Epithelial cell of esophagus (primary cell): ENCODE measurements at places on chromosomes 5 and 9.

DNA sequence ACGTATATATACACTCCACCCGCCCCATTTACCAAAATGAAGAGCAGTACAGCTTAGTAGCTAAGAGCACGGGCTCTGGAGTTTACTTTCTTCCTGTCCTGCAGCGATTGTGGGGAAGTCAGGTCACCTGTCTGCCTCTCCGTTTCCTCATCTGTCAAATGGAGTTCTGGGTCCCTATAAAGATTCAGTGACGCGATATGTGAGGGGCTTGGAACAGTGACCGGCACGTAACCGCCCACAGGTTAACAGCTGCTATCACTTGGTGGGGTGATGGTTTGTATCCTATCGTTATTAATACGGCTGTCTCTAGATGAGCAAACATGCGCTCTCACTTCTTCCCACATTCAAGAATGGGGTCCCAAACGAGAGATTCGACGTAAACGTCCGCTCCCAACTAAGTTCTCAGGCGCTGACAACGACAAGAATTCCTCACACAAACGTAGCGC is 426 bp downstream of the FAM114A2 start:
- peak; percentile 41 for DNase-seq

GRCh38 chr5:4130819-4131218 is 535.2 kb downstream of the IRX1 start:
- DNase-seq = no peak

DNA sequence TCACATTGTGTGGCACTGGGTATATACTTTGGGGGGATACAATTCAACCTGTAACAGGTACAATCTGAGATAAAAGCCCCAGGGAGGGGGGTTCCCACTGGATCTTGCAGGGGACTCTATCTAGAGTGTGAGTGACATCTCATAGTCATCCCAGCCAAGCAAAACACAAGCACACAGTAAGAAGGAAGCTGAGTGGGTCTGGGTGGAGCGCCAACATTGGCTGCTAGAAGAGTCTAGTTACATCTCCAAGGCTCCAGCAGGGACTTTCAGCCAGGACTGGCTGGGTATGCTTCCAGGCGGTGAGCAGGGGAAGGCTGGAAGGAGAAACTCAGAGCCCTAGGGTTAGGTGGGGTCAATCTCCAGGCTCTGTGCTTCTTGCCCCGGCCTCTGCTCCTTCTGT is 53.0 kb downstream of the IL31RA start:
- DNase-seq = no peak

DNA sequence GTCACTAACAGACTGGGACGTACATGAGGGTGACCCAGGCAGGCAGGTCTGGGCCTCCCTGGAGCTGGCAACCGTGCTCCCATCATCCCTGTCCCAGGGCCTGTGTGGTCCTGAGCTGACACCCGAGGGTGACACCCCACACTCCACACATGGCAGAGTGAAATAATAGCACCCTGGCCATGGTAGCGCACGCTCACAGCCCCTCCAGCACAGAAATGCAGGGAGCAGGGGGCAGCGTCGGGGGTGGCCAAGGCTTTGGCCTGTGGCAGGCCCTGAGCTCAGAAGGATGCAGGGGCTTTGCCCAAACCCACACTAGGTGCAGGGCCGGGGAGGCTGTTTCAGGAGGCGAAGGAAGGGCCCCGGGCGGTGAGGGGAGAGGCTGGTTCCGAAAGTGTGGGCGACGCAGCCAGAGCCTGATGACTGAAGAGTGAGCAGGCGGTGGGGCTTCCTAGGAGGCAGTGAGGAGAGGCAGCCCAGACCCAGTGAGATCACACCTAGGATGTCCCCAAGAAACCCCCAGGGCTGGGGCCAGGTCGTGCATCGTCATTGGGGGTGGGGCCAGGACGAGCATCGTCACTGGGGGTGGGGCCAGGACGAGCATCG is 12.9 kb downstream of the OR2V2 start:
- DNase-seq = peak; percentile 64

- DNase-seq = no peak
Measured at GRCh38 chr9:138010861-138011260, 133.3 kb downstream of the CACNA1B start.

DNA sequence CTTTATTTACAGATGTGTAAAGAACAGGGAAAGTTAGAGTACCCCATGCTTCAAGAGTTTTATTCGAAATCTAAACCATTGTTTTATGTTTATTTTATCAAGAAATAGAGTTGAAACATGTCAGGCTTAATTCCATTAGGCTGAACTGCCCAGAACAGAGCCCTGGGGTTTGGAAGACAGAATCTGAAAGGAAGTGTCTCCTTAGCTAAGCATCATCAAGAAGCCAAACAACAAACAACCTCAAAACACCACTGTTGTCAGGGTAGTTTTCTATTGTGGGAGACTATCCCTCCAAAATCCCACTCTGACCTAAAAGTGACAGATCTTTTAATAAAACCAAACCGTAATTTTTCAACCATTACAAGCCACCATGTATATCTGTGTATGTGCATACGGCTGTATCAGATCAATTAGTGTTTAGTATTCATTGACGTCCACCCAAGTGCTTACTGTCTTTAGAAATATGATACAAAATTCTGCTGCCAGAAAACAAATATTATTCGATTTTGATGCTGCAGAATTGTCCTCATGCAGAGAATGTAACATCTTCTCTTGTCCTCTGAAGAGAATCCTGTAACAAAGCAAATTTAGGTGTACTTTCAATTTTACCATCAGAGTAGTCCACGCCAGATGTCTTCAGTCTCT is 271.9 kb upstream of the TMEM161B start:
- DNase-seq = no peak

GRCh38 chr5:116296335-116297072 is 211.7 kb downstream of the COMMD10 start:
- no peak for DNase-seq

- DNase-seq = no peak
Measured at GRCh38 chr5:77590347-77590746, 48.2 kb downstream of the OTP start.

- DNase-seq = peak; percentile 95
Measured at GRCh38 chr5:19322716-19323485, 665.1 kb downstream of the CDH18 start.

- no peak for DNase-seq
Measured at GRCh38 chr5:14444161-14444560, 137.4 kb upstream of the OTULINL start.

DNA sequence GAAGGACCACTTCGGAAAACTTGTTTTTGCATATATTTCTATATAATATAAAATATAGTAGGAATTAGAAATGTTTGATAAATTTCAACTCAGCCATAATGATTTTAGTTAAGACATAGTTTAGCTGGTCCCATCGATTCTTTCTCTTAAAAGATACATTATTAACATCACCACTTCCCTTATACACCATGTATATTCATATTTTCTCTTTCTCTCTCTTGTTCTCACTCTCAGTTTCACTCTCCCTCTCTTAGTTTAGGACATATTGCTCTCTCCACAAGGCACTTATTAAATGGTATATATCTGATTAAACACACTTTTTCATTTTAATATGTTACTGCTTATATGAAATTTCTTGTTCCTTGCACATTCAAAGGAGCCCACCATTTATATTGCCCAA is 90.1 kb upstream of the RASEF start:
- DNase-seq = no peak

DNA sequence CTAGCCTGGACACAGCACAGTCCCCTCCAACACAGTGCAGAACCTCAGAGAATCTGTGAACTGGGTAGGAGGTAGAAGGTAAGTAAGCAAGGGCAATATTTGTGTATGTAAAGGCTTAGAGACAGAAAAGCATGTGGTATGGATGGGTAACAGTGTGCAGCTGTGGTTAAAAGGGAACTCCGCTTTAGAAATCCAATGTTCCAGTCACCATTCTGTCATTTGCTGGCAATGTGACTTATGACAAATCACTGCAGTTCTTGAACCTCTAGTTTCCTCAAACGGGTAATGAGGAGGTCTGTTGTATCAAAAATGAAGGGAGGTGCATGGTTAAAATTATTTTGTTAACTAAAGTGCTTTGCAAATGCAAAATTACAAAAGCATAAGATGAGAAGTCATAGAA is 125.5 kb upstream of the IFNE start:
- DNase-seq = no peak

GRCh38 chr9:94672811-94673487 is 33.6 kb upstream of the FBP1 start:
- DNase-seq = peak; percentile 69

GRCh38 chr5:42015681-42016080 is 90.6 kb downstream of the FBXO4 start:
- DNase-seq = no peak
